ENCODE measurements at places on chromosomes 1 and 21. TPM values are rescaled to one million over a fixed set of nuclear protein-coding genes. Genes with fewer than 3 reads are reported as not detected.

HS2ST1 gene
- total RNA-seq: 18.5 TPM

DNA sequence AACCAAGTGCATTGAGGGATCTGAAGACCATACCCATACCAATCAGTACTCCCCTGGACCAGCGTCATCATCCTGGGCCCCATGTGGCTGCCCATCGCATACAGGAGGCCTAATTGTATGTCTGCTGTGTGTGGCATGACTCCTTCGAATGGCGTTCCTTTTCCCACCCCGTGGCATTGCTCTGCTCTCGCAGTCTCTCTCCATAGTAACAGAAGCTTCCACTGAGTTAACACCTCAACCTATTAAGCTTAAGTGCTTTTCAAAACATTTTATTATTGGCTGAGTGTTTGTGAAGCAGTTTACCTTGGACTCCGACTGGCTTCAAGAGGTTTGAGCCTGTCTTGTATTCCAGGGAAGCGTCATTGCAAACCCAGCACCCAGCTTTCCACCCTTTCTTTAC lies 187.1 kb upstream of the LMO4 start:
- DNase-seq: no peak

DNA sequence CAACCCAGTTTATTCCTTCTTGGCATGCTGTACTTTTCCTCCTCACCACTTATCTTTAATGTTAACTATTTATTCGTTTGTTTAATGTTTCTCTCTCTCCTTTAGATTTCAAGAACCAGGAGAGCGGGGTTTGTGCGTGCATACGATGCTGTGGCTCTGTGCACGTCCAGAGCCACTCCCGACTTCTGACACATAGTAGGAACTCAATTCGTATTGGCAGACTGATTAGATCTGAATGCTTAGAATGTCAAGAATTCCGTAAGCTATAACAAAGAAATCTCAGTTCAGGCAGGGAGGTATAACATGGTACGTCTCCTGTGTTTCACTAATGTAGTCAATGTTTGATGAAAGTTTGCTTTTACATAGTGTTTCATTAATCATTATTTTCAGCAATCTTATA lies 7.3 kb upstream of the GRIK1 start:
- no peak for DNase-seq

- no peak for DNase-seq
These were observed 280.5 kb downstream of the RRAGC start for GRCh38 chr1:38579056-38579455.

- no peak for DNase-seq
These were observed 458 bp downstream of the CRABP2 start for GRCh38 chr1:156704930-156705320.

DNA sequence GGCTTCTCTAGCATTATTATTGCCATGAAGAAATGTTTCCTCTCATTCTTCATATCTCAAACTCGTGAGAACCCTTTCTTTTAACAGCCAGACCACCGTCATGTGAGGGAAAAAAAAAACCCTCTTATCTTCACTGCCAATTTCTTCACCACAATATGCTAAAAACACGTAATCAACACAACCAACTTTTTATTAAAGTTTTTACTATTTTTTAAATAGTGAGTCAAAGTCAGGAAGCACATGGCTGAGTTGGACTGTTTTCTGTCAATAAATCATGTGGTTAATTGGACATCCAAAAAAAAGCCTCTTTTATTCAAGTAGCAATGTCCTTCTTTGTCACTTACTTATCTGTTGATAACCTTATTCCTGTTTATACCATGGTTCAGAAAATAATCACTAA lies 55.9 kb upstream of the SAMD13 start:
- DNase-seq: peak; percentile 95

Measured in SK-MEL-5 (cell line).